ENCODE measurements at places on chromosomes 16 and 17.

- no peak for DNase-seq
Measured at GRCh38 chr17:33240362-33240761, 52.7 kb downstream of the ASIC2 start.

- no peak for DNase-seq
Measured at GRCh38 chr17:32477220-32477619, 9.6 kb upstream of the CDK5R1 start.

DNA sequence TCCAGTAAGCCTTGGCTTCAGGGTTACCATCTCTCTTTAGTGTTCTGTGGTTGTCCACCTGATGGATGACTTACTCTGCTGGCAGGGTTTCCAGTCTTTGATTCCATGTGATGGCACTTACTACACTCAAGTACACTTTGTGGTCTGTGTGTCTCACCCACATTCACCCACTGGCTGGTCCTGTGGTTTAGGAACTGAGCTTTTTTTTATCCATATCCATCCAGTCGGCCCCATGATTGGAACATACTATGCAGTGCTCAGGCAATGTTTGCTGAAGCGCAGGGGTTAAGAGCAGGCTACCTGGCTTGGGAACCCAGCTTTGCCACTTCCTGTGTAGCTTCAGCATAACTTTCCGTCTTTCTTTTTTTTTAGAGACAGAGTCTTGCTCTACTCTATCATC lies 2.8 kb upstream of the FUS start:
- peak; percentile 30 for DNase-seq

- no peak for DNase-seq
Measured at GRCh38 chr16:56632156-56632847, at the start of gene MT1M. MT1M (plus strand) TSS chr16:56632659; CDS start chr16:56632732, 73 bp downstream.

DNA sequence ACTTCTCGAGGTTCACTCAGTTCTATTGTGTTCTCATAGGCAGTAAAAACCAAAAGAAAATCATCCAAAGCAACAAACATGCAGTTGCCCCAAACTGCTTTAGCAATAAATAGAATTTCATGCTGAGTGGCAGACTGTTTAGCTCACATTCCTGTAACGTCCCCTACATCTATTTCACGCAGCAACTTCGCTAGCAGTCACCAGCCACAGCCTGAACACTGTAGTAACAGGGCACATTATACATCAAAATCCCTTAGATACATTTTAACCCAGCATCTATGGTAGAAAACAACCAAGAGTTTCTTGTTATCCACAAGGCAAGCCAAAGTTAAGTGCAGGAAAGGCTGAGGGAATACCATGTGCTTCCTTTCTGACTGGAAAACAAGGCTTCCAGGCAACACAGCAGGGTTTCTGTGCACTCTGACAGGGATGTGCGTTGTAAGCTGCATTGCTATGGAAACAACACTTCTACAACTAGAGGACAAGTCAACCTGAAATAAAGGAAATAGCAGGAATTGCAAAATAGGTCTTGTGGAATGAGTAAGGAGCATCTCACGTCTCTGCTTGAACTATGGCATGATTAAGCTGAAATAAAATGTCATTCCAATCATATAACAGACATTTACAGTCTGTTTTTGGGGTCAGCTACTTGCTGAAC lies 55.4 kb downstream of the CFDP1 start:
- DNase-seq, result no peak

GRCh38 chr17:44543213-44543904 lies 13.9 kb upstream of the FZD2 start:
- DNase-seq, result no peak

DNA sequence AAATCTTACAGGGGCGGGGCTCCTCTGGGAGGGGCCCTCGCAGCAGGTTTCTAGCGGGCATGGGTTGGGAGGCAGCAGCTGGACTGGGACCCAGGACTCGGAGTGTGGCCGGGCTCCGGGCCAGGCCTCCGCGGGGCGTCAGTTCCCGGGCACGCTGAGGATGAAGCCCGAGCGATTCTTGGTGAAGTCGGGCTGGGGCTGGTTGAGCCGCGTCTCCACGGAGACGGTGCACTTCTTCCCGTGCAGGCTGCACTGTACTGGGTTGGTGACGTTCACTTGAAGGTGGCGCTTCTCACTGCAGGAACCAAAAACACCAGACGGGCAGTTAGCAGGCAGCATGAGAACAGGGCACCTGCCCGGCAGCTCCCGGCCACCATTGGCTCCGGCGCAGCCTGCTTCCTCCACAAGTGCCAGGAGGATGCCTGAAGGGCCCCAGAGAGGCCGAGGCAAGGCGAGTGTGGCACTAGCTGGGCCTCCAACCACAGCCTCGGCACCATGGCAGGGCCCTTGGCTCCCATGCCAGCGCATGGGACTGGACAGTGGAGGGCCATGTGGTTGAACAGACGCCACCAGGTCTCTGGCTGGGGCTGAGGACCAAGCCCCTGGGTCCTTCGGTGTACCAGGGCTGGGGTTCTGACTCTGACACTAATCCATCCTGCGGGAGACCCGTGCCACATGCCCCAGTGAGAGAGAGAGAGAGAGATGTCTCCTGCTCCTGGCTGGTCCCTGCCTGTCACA lies 8.0 kb downstream of the CDK5R1 start:
- DNase-seq, result no peak

DNA sequence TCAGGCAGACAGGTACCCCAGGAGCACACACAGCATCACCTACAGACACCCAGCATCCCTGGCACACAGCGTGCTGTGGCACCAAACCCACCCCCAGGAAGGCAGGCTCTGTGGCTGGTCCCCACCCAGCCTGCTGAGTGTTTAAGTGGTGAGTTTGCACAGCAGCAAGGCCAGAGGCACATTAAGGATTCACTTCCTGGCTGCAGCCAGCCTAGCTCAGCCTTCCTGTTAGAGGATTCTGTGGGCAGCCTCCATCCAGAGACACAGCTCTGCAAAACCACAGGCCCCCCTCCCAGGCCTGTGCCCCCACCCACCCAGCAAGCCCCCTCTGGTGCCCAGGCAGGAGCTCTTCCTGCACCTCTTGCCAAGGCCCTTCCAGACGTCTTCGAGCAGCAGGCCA lies 36.1 kb upstream of the PHB1 start:
- no peak for DNase-seq

DNA sequence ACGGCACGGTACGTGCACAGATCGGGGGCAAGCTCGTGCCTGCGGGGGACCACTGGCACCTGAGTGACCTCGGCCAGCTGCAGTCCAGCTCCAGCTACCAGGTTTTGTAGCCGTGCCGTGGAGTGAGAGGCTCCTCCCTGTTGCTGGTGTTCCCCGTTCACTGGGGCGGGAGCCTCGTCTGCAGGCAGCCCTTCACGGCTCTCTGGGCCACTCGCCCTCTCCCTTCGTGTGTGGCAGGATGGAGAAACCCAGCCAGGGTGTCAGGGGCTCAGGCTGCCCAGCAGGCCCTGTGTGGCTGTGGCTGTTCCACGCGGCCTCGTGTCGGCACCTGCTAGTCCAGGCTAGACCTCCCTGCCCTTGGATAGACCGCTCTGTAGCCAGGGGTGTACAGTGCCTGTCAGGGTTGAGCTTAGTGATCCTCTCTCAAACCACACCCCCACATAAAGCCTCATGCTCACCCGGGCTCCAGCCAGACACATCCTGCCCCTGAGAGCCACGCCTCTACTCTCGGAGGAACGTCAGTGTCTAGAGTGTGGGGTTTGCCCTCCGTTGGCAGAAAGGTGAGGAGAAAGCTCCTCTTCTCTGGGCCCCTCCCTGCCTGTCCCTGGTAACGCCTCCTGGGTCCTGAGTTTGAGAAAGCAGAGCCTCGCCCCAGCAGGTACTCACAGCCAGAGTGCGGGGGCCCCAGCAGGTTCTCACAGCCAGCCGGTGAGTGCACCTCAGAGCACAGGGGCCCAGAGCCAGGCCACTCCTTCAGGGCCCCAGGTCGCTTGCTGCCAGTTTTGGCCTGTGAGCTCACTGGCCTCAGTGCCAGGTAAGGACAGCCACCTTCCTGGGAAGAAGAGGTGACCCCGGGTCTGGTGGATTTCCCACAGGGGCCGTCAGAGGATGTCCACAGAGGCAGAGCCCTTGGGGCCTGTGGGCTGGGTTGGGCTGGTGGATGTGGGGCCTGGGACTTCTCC lies 27.7 kb downstream of the NME3 start:
- no peak for DNase-seq

Measured in activated naive CD4-positive, alpha-beta T cell (primary cell).